ENCODE measurements at places on chromosomes 5 and 9. TPM values are rescaled to one million over a fixed set of nuclear protein-coding genes. Genes with fewer than 3 reads are reported as not detected.

GRCh38 chr5:7902666-7903625, 34.0 kb downstream of the MTRR start:
- no peak overlapping the region for H3K4me3 ChIP-seq
- no peaks in the 10 kb centered on the region for H3K27me3 ChIP-seq
- H3K36me3 ChIP-seq = peaks cover 8% of the 10 kb centered on the region
- no peak for DNase-seq
- H3K4me1 ChIP-seq = peaks cover 4% of the 10 kb centered on the region

DNA sequence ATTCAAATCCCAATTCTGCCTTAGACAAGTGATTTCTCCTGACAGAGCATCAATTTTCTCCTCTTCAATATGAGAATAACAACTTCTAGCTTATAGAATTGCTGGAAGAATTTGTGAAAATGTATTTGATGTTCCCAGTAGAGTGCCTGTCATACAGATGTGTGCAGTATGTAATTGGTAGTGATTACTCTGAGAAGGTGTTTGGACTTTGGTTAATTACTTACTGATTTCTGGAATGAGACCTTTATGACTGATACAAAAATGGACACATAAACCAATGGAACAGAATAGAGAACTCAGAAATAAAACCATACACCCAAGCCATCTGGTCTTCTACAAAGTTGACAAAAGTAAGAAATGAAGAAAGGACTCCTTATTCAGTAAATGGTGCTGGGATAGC, 101.9 kb upstream of the TRIM32 start:
- no peak overlapping the region for H3K27ac ChIP-seq
- no peak overlapping the region for H3K4me3 ChIP-seq
- H3K36me3 ChIP-seq = no peaks in the 10 kb centered on the region
- H3K27me3 ChIP-seq = no peaks in the 10 kb centered on the region
- H3K4me1 ChIP-seq = no peaks in the 10 kb centered on the region
- no peak for DNase-seq

- peak; percentile 65 for DNase-seq
- H3K4me1 ChIP-seq = peaks cover 5% of the 10 kb centered on the region
- H3K36me3 ChIP-seq = no peaks in the 10 kb centered on the region
- no peaks in the 10 kb centered on the region for H3K27me3 ChIP-seq
Observed at GRCh38 chr9:116646661-116647514, 40.2 kb upstream of the TRIM32 start.

- H3K36me3 ChIP-seq = no peaks in the 10 kb centered on the region
- DNase-seq = no peak
- H3K27ac ChIP-seq = no peak overlapping the region
- H3K27me3 ChIP-seq = no peaks in the 10 kb centered on the region
- H3K4me1 ChIP-seq = no peaks in the 10 kb centered on the region
- no peak overlapping the region for H3K4me3 ChIP-seq
Observed at GRCh38 chr5:87169300-87169991, 98.2 kb upstream of the RASA1 start.

GRCh38 chr9:86098824-86099700, at the start of gene GOLM1:
GOLM1 (minus strand) TSS chr9:86099558; CDS start chr9:86079320, 20,238 bp downstream.
- no peaks in the 10 kb centered on the region for H3K36me3 ChIP-seq
- DNase-seq = peak; percentile 70
- peak within 1 kb of the TSS; percentile 88 for H3K4me3 ChIP-seq
- H3K27me3 ChIP-seq = no peaks in the 10 kb centered on the region
- H3K4me1 ChIP-seq = peaks cover 2% of the 10 kb centered on the region
- peak within 1 kb of the TSS; percentile 54 for H3K27ac ChIP-seq

ENHO gene
- total RNA-seq = under 0.01 TPM

TPPP gene
- total RNA-seq = 0.26 TPM

ANKRD18A gene
- not detected for total RNA-seq

DHX29 gene
- 38.5 TPM for total RNA-seq

SPINK7 gene
- total RNA-seq = not detected

Data from fibroblast of lung (primary cell).